SW480 (cell line): ENCODE measurements at places on chromosomes 11 and 22.

GRCh38 chr11:110000850-110001249, 92.3 kb upstream of the ZC3H12C start:
- no peak for DNase-seq

- DNase-seq: no peak
Measured at GRCh38 chr11:122137078-122137793, 21.2 kb upstream of the BLID start.

DNA sequence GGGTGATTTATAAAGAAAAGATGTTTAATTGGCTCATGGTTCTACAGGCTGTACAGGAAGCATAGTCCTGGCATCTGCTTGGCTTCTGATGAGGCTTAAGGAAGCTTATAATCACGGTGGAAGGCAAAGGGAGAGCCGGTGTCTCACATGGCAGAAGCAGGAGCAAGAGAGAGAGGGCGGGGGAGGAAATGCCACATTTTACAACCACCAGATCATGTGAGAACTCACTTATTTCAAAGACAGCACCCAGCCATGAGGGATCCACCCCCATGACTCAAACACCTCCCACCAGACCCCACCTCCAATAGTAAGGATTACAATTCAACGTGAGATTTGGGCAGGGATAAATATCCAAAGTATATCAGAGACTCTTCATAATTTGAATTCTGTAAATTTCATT, 200.7 kb downstream of the MSANTD4 start:
- peak; percentile 18 for DNase-seq

- DNase-seq: no peak
Measured at GRCh38 chr11:57144075-57144474, 37.7 kb upstream of the LRRC55 start.

DNA sequence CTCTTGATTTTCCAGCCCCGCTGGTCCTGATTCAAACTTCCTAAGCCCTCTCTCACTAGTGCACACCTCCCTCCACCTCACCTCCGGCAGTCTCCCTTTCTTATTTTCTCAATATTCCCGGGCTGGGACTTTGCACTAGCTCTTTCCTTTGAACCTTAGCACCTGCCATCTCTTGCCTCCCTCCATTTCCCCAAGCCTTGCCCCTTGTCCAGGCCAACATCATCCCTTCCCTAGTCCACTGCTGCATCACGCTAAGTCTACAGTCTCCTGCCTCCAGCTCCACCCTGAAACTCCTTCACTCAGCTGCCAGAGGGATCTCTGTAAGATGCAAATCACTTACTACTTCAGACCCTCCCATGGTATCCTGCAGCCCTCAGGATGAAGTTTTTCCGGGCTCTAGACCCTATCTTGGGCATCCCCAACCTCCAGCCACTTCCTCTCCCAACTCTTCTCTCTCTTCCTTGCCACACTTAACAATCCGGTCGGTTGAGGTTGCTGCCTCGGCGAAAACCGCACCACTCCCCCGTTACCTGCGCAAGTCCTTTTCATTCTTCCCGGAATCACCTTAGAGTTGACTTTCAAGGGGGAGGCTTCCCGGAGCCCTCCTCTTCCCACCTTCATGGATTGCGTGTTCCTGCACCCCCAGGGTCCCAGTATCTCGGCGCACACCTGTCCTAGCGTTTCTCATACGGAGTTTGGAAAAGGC, 42.7 kb downstream of the NECTIN1 start:
- DNase-seq: no peak

GRCh38 chr11:134756811-134757540, 344.9 kb upstream of the B3GAT1 start:
- no peak for DNase-seq

- peak; percentile 13 for DNase-seq
Measured at GRCh38 chr11:102551169-102551781, 20.7 kb upstream of the MMP7 start.

- no peak for DNase-seq
Measured at GRCh38 chr11:111045407-111045803, 200.1 kb upstream of the POU2AF2 start.

DNA sequence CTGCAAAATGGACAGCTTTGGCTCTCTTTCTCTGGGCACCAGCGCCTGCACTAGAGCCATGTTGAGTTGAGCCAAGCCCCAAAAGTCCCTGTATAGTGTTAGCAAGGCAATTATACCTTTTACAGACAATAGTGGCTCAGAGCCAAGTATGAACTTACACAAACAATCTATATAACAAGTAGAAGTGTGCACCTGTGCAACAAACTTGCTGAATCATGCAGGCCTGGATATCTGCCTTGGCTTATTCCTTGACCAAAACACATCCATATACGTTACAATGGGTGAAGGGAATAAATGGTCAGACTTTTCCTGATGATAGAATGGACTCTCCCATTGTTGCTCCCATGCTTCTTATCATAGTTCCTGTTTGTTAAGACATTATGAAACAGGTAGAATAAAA, 3.8 kb upstream of the OR52I2 start:
- no peak for DNase-seq

- no peak for DNase-seq
Measured at GRCh38 chr22:49551897-49552614, 275.6 kb downstream of the BRD1 start.
